NCI-H2029 treated with DMSO at 0.1 percent for 48 hours (cell line): ENCODE measurements at places on chromosomes 1 and 21.
A peak's percentile ranks its signal among the peaks of the same experiment; 100 is the strongest.

GRCh38 chr1:33242652-33243051 is 13.6 kb upstream of the ZNF362 start:
- no peak for DNase-seq

- DNase-seq = no peak
Observed at GRCh38 chr1:93839307-93839706, 39.7 kb downstream of the DNTTIP2 start.

DNA sequence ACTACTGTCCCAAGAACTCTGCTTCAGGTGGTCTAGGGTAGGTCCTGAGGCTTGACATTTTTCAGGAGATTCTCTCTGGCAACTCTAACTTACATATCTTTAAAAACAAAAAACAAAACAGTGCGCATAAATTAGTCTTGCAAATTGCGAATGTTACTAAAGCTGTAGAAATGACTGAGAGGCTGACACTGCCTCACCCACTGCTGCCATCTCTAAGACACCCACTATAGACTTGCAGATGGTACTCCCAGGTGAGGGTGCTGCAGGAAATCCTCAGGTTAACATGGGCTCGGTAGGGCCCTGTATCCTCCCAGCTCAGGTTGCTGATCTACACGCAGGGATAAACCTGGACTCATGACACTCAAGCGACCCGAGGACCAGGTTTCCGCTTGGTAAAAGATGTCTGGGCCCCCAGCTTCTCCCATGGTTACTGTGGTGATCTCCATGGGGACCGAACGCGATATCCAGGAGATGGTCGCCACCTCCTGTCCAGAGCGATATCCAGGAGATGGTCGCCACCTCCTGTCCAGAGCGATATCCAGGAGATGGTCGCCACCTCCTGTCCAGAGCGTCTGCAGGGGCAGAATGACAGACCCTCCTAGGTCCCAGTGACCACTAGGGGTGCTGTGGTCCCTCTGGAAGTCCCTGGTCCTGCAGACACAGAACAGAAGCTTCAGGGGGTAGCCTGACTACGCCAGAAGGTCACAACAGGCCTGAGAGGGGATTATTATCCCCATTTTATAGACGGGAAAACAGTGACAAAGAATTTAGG is 16.2 kb upstream of the LY9 start:
- no peak for DNase-seq

DNA sequence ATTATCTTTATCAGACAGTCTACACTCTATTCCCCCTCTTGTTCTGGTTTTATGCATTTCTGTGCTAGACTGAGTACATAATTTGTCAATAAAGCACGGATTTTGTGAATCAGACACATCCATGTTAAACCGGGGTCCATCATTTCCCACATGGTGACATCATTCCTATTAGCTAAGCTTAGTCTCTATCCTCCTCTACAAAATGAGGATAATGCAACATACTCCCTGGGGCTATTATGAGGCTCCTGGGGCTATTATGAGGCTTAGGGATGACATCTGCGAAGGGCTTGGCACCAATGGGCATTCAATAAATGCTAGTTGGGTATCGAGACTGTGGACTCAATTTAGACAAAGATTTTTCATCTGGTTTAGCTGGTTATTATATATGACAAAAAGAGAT is 25.1 kb upstream of the APP start:
- no peak for DNase-seq

- no peak for DNase-seq
Observed at GRCh38 chr21:34235514-34235913, 128.3 kb upstream of the KCNE2 start.

GRCh38 chr1:144101397-144102045 is 129.7 kb upstream of the FAM72C start:
- DNase-seq = no peak

DNA sequence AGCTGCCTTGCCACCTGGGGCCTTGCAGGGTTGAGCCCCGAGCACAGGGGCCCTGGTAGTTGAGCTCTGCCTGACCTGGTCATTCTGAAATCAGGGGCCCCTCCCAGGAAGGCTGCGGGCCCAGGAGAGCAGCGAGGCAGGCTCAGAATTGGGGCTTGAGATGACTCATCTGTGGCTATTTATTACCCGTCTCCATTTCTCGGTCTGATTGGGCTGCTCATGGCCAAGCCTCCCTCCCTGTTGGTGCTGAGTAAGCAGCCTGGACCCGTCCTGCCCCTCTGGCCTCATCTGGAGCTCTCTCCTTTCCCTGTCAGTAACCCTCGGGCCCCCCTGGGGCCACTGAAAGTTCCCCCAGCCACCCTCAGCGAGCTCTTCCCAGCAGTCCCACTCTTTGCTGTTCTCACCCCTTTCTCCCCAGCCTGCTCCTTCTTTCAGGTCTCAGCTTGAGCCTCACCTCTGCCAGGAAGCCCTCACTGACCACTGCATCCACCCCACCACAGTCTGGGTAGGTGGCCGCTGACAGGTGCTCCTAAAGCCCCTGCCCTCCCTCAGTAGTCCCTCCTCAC is 11.0 kb upstream of the TNFRSF8 start:
- DNase-seq = no peak

GRCh38 chr1:209388358-209388757 is 195.2 kb upstream of the CAMK1G start:
- no peak for DNase-seq

DNA sequence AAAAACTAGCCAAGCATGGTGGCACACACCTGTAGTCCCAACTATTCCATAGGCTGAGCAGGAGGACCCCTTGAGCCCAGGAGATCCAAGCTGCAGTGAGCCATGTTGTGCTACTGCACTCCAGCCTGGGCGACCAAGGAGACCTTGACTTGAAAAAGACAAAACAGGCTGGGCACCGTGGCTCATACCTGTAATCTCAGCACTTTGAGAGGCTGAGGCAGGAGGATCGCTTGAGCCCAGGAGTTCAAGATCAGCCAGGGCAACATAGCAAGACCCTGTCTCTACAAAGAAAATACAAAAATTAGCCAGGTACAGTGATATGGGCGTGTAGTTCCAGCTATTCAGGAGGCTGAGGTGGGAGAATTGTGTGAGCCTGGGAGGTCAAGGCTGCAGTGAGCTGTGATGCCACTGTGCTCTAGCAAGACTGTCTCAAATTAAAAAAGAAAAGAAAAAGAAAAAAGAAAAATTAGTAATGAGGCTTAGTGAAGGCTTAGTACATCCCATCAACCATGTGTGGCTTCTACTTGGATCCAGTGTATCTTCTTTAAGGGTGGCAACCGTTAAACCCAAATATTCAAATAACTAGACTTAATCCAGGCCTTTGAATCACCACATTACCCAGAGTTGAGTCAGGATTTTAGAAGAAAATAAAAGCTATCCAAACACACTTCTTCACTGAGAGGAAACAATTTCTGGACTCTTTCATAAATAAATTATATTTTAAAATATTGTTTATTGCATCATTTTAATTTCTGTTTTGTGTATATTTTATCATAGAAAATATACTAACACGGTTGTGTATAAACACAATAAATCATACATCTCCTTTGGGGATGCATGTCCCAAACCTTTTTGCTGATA is 74.3 kb upstream of the RAB4A start:
- DNase-seq = no peak

DNA sequence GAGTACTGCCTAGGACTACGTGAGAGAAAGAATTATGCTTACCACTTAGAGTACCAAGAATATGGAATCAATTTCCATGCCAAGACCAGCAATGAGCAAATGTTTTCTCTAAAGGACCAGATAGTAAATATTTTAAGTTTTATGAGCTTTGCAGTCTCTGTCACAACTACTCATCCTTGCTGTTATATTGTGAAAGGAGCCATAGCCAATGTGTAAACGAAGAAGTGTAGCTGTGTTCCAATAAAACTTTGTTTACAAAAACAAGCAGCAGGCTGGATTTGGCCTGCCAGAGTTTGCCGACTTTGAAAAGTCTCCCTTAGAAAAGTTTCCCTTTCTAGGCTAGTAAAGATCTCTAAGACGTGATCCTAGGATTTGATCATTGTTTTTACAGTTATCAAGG is 128.8 kb downstream of the PDE4B start:
- DNase-seq = no peak

DNA sequence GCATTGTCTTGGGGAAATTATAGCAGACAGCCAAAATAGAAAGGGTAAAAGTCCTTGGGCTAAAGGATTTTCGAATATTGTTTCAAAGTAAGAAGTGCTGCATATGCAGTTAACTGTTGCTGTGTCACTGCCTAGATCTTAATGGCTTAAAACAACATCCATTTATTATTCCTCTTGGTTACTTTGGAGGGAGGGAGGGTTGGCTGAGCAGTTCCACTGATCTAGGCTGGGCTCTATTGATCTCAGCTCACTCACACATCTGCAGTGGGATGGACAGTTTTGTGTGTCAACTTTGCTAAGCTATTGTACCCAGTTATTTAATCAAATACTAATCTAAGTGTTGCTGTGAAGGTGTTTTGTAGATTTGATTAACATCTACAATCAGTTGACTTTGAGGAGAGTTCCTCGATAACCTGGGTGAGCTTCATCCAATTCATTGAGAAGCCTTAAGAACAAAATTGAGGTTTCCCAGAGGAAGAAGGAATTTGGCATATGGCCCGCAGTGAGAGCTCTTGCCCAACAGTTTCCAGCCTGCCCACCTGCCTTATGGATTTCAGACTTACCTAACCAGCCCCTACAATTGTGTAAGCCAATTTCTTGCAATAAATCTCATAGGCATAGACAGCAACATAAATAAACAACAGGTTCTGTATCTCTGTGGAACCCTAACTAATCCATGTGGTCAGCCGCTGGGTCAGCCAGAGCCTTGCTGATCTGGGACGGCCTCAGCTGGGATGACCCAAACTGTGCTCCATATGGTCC is 187.3 kb downstream of the AK5 start:
- no peak for DNase-seq

GRCh38 chr1:81004011-81004410 is 796.7 kb upstream of the ADGRL2 start:
- no peak for DNase-seq

- no peak for DNase-seq
Observed at GRCh38 chr21:42768324-42769121, 110.8 kb downstream of the WDR4 start.

DNA sequence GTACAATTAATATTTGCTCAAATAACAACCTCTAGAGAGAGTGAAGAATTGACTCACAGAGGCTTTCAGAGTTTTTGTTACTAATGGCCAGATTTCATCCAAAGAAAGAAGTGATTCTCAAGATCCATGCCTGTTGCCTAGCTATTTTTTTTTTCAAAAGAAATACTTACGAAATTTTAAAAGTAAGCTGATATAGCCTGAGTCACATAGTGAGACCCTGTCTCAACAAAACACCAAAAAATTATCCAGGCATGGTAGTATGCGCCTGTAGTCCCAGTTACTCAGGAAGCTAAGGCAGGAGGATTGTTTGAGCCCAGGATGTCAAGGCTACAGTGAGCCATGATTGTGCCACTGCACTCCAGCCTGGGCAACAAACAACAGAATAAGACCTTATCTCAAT is 14.6 kb downstream of the PALMD start:
- DNase-seq = no peak

GRCh38 chr21:31774031-31774430 is 42.1 kb upstream of the SCAF4 start:
- DNase-seq = no peak

GRCh38 chr1:113217447-113218208 is 144.6 kb downstream of the LRIG2 start:
- DNase-seq = no peak

DNA sequence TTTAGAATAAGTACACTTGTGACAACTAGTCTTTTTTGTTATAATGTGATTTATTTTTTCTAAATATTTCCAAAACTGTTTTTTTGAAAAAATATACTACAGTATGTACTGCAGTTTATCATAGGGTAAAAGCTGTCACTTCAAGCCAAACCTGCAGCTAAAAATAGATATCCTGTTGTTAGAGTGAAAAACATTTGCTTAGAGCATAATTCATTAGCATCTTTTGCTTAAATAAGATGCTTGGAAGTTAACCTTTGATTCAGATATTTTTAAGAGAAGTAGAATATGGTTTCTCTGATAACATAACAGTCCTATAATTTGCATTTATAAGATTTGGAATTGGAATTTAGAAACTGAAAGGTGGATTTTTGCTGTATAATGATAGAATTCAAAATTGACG is 21.5 kb downstream of the PRKACB start:
- DNase-seq = peak; percentile 30

- no peak for DNase-seq
Observed at GRCh38 chr1:8152731-8153702, 126.9 kb upstream of the ERRFI1 start.

GRCh38 chr21:21233051-21233450 is 234.8 kb downstream of the NCAM2 start:
- no peak for DNase-seq

DNA sequence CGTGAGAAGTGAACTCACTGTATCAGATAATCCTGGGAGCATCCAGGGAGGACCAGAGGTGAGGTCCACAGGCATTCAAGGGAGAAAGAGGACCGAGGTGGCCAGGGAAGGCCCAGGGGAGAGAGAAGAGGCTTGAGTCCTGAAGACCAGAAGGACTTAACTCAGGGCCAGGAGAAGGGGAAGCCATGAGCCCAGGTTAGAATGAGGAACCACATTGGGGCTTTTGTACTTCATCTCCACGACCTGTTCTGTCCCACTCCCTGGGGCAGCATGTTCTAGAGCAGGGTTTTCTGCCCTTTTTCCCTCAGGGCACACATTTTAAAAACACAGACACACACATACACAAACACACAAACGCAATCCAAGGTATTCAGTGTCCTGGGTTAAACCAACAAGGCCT is 8.4 kb downstream of the LGR6 start:
- DNase-seq = no peak

DNA sequence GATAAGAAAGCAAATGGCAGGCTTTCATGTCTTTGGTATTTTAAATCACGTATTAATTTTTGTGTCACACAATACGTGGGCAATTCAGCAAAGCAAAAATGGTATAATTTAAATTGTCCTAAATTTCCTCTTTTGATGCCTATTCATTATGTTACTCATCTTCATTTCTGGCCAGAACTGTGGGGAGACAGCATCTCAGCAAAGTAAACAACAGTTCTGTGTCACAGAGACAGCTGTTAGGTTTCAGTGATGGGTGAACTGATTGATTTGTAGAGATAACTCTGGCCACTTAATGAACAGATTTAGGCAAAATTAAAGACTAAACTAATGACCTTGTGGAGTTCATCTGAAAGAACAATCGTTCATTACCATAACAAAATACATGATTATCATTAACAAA is 49.2 kb downstream of the FH start:
- no peak for DNase-seq
